NCI-H187 treated with DMSO at 0.1 percent for 48 hours (cell line): ENCODE measurements at places on chromosomes 1 and 21.

GRCh38 chr1:76229279-76230005 is 154.9 kb downstream of the ST6GALNAC3 start:
- DNase-seq = no peak

DNA sequence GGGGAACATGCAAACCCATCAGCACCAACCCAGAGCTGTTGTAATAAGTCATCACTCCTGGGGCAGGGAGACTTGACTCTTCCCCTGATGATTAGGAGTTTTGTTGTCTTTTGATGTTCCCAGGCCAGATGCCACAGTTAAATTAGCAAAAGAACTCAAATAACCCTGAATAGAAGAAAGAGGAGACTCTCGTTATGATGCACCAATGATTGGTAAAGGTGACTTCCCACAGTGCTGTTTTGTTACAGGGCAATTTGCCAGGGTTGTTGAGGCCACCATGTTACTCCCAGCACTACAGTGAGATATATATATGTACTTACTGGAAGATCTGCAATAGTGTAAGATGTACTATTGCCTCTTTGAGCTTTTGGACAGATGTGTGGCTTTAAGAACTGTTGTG is 24.3 kb upstream of the RCAN1 start:
- DNase-seq = no peak

DNA sequence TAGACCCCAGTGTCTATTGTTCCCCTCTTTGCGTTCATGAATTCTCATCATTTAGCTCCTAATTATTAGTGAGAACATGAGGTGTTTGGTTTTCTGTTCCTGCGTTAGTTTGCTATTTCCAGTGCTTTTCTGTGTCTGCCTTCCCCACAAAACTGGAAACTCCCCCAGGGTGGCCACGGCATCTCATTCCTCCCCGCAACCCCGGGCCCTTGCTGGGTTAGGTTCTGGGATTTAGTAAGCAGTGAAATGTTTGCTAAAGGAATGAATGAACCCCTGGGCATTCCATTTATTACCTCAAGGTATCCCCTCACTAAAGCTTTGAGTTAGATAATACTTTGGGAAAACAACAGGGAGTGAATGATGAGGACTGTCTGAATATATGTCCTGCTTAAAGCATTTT is 142.9 kb downstream of the GLUL start:
- no peak for DNase-seq

- no peak for DNase-seq
These were observed 55.2 kb downstream of the KCND3 start for GRCh38 chr1:111934106-111934852.

- no peak for DNase-seq
These were observed 8.6 kb downstream of the MORN1 start for GRCh38 chr1:2382621-2383361.

DNA sequence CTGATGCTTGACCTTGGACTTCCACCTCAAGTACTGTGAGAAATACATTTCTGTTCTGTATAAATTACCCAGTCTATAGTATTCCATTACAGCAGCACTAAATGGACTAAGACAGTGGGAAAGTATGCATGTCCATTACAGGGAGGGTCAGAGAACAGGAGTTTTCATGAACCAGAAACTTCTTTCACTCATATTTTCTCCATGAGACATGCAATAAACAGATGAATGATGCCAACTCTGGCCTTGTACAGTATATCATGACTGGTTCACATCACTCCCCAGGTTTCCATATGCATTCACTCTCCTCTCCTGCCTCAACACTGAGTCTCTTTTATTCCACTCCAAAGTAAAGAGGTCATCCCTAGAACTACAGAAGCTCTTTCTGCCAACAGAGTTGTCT is 4.5 kb upstream of the IFI16 start:
- DNase-seq = no peak

- DNase-seq = no peak
These were observed 5.3 kb upstream of the SARS1 start for GRCh38 chr1:109208394-109208793.

- no peak for DNase-seq
These were observed 663 bp downstream of the CAMTA1 start for GRCh38 chr1:6785728-6786505.

DNA sequence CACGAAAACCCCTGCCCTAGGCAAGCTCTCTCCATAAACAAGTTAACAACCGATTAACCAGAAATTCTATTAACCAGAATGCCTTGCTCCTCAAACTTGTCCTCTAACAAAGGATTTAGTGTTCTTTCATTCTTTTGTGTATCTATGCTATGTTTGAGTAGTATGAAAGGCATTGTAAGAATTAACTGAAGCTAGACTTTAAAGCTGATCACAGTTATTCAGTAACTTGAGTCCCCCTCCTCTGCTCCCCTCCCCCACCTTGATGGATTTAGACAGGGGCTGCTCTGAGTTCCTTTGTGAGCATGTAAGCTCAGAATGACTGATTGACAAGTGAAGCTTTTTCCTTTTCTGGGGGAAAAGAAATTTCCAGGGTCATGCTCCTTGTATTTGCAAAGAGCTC is 257.6 kb downstream of the TTLL7 start:
- DNase-seq = no peak

DNA sequence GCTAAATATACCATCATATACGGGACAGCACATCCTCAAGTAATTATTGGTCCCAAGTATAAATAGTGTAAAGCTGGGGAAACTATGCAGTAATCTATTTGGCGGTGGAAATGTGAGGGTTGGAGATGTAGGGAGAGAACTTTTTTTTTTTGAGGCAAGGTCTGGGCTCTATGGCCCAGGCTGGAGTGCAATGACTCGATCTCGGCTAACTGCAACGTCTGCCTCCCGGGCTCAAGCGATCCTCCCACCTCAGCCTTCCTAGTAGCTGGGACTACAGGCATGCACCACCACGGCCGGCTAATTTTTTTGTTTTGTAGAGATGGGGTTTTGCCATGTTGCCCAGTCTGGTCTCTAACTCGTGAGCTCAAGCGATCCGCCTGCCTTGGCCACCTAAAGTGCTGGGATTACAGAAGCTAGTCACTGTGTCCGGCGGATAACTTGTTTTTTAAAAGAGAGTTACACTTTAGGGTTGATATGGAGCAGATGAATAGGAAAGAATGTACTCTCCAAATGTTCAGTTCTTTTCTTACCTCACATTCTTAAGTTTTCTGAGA is 1.9 kb downstream of the IFT25 start:
- DNase-seq = no peak

DNA sequence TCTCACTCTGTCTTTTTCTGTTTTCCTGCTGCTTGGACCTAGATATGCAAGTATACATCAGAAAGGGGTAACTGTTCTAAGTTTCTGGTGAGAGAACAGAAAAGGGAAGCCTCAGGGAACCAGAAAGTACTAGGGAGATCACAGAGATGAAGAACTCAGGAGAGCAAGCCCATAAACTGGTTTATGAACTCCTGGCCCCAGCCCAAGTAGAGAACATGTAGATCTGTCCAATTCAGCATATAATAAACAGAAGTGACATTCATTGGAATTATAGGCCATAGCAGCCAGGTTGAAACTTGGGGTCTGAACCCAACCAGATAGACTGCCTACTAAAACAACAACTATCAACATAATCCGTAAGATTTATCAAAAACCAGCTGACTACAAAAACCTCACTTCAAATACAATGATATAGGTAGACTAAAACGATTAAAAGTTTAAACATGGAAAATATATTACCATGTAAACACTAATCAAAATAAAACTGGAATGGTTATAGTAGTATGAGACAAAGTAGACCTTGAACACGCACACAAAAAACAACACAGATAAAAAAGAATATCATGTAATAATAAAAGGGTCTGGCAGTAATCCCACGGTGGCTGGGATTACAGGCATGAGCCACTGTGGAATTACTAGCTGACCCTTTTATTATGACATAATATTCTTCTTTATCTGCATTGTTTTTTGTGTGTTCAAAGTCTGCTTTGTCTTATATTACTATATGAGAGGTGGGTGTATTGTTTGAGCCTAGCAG is 65.0 kb downstream of the ZSWIM5 start:
- DNase-seq = no peak

GRCh38 chr1:8412183-8412831 is 94.4 kb downstream of the SLC45A1 start:
- DNase-seq = no peak

- no peak for DNase-seq
These were observed 3.5 kb downstream of the POMGNT1 start for GRCh38 chr1:46194641-46195193.

- DNase-seq = no peak
These were observed 8.1 kb downstream of the SNX7 start for GRCh38 chr1:98669355-98670296.

DNA sequence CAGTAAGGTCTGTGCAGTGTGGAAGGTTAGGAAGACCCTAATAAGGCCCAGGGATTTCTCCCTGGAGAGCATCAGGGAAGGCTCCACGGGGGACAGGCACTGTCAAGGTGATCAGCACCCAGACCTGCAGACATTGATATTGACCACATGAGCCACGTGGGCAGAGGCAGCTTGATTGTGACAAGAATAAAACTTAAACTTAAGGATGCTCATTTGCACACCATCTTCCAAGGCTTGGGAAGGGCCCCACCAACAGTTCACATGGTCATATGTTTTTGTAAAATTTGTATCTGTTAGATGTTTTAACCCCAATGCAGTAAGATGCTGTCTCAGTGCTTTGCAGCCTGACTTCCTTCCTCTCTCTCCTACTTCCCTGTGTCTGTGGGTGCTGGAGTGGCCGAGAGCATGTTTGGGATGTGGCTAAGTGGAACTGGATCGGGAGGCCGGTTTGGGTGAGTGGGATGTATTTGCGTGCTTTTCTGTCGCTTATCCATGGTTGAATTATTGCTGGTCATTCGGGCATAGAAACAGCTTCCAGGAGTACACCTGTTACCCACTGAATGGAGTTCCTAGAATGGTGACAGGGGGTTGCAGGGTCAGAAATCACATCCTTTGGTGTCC is 49.8 kb upstream of the OLIG2 start:
- no peak for DNase-seq

- no peak for DNase-seq
These were observed 397.9 kb downstream of the BRINP2 start for GRCh38 chr1:177568622-177569021.

DNA sequence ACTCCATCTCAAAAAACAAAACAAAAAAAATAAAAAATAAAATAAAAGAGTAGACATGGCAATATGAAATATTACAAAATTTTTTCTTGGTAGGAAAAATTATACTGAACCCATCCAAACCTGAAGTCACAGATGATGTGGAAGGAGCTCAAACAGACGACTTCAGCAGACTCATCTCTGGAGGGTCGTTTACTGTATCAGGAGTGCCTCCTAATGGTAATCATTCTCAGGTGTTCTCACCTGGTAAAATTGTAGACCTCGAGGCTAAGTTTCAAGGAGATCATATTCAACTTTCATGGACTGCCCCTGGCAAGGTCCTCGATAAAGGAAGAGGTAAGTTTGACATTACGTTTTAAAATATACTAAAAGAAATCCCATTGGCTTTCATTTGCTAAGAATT is 54.3 kb upstream of the SH3GLB1 start:
- no peak for DNase-seq

GRCh38 chr1:160187407-160187806 is 3.0 kb upstream of the CASQ1 start:
- no peak for DNase-seq

DNA sequence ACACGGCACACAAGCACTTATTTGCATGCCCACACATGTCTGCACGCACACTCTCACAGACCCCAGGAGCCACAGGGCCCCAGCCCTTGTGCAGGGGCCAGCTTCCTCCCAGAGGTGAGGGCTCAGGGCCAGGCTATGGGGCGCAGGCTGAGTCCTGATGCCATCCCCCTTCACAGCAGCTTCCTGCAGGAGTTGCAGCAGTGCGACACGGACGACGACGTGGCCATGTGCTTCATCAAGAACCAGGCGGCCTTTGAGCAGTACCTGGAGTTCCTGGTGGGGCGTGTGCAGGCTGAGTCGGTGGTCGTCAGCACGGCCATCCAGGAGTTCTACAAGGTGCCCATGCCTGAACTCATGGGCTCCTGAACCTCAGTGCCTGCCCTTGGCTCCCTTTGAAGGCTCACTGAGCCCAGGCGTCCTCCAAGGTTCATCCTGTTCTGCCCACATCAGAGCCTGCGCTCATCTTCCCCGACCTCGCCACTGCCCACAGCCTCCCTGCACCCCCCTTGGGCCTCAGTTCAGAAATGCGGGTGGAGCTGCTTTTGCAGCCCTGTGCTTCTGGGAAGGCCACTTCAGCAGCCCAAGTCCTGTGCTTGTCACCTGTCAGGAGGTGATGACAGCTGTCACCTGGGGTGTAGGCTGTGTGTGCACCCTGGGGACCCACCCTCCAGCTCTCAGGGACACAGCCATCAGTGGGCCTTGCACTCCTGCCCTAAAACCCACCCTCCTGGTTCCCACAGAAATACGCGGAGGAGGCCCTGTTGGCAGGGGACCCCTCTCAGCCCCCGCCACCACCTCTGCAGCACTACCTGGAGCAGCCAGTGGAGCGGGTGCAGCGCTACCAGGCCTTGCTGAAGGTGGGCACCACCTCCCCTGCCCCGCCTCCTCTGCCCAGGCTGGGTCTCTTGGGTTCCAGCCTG is 66.6 kb downstream of the TRIM11 start:
- no peak for DNase-seq

DNA sequence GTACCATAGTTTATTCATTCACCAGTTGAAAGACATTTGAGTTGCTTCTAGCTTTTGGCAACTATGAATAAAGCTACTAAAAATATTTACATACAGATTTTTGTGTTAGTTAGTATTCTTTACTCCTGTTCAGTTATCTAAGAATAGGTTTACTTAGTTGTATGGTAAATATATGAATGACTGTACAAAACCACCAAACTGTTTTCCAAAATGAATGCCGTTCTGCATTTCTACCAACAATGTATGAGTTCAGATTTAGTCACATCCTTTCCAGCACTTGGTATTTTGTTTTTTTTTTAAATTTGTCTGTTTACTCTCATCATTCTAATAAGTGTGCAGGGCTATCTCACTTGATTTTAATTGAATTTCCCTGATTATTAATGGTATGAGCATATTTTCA is 3.4 kb upstream of the KIFAP3 start:
- no peak for DNase-seq

DNA sequence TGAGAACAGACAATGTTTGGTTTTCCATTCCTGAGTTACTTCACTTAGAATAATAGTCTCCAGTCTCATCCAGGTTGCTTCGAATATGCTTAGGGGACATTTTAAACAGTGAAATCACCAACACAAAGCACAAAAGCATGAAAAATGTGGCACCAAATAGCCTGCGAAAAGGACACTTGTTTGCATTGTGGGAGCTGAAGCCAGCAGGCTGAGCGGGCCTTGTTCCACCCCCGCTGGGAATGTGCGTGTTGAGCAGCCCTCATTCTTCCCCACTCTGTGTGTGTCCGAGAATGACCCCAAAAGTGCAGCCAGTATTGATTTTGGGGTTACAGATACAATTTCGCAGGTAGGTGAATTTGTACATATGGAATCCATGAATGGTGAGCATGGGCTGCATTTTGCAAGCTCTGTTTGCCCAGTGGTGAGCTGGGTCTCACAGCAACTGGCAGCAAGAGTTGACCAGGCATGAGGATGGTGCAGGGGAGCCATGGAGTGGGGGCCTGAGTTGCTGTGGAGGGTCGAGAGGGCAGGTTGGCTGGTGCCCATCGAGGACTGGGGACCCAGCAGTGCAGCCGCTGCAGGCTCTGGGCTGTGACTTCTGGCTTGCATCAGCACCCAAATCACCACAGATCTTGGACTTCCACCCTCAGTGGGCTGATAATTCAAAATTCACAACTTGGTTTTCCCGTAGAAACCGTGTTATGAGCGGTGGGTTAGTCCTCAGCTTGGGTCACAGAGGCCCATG is 29.4 kb downstream of the NENF start:
- no peak for DNase-seq
